ENCODE measurements at places on chromosomes 7 and 10.

DNA sequence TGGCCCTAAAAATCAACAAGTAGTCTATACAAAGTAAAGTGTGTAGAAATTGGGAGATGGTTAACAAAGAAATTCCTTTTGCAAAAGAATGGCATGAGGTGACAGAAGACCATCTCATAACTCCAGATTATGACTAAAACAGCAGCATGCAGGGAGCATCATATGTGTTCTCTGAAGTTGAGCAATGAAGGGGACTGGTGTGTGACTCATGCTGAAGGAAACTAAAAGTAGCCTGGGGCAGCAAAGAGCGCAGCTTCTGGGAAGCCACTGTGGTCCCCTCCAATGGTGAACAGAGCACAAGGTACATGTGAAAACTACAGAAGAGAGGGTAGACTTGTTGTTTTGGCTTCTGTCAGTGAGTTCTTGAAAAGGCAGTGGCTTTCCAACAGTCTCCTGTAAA, 133.4 kb downstream of the MACC1 start:
- DNase-seq = no peak

- DNase-seq = no peak
Observed at GRCh38 chr10:11218395-11218794, 200.7 kb downstream of the CELF2 start.

- no peak for DNase-seq
Observed at GRCh38 chr10:103044942-103045489, 126.9 kb downstream of the CNNM2 start.

- no peak for DNase-seq
Observed at GRCh38 chr10:113111900-113112853, 162.1 kb downstream of the TCF7L2 start.

GRCh38 chr7:128794020-128794419, 2.3 kb downstream of the CCDC136 start:
- DNase-seq = no peak

- no peak for DNase-seq
Observed at GRCh38 chr10:66837990-66838389, 87.8 kb upstream of the LRRTM3 start.

DNA sequence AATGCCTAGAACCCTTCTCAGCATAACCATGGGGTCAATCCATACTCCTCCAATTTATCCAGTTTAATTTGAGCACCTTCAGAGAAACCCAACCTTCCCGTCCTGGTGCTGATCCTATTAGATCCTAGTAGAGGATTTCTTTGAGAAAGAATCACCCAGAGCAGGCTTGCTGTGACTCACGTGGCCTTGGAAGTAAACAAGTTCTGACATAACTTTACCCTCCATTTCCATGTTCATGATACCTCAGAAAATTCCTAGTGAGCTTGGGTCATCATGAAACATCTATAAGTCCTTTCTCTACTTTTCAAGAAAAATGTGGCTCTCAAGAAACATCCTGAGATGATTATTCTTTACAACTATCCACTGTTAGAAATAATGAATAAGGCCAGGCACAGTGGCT, 71.7 kb downstream of the PRLHR start:
- DNase-seq = no peak

DNA sequence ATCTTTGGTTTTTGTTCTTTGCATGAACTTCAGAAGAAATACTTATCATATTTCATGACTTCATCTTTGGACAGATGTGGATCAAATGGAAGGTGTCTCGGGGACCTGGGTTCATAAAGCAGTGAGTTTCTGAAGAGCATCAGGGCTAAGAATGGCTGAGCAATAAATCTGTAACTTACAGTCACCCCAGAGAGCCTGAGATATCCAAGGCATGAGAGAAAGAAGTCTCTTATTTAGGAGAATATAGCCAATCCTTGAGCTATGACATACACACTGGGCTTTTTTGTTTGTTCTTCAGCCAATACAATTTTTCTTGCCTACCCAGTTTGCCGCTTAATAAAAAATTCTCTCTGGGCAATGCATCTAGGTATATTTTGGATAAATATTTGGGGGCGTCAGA, 252.6 kb upstream of the INHBA start:
- DNase-seq = no peak

GRCh38 chr7:116977172-116977571, 23.9 kb downstream of the ST7 start:
- DNase-seq = no peak

GRCh38 chr7:141444961-141445360, 106.2 kb upstream of the AGK start:
- no peak for DNase-seq

DNA sequence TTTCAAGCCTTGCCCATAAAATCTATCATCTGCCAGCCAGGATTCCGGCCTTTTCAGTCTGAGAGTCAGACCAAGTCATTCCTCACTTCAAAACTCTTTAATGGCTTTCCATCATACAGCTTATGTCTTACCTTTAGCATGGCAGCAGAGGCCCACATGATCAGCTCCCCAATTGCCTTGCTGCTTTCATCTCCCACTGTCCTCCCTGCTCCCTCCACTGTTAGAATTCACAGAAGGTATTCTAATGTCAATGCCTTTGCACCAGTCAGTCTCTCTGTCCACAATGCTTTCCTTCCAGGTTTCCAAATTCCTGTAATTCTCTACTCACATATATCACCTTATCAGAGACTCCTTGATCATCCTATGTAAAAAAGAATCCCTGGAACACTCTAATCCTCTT, 37.2 kb downstream of the SEMA3E start:
- DNase-seq = no peak
